Activated CD8-positive, alpha-beta memory T cell treated with anti-CD3 and anti-CD28 coated beads, Interleukin-2, amount 10 ng/mL, durations not matched to agents 7 days and 5 days (primary cell): ENCODE measurements at places on chromosomes 2 and 18. TPM values are rescaled to one million over a fixed set of nuclear protein-coding genes. Genes with fewer than 3 reads are reported as not detected.

- peaks cover 6% of the 10 kb centered on the region for H3K36me3 ChIP-seq
- no peaks in the 10 kb centered on the region for H3K4me1 ChIP-seq
- no peak for DNase-seq
- no peaks in the 10 kb centered on the region for H3K27me3 ChIP-seq
- no peak overlapping the region for H3K4me3 ChIP-seq
Observed at GRCh38 chr2:24837996-24838513, 44.8 kb downstream of the CENPO start.

DNA sequence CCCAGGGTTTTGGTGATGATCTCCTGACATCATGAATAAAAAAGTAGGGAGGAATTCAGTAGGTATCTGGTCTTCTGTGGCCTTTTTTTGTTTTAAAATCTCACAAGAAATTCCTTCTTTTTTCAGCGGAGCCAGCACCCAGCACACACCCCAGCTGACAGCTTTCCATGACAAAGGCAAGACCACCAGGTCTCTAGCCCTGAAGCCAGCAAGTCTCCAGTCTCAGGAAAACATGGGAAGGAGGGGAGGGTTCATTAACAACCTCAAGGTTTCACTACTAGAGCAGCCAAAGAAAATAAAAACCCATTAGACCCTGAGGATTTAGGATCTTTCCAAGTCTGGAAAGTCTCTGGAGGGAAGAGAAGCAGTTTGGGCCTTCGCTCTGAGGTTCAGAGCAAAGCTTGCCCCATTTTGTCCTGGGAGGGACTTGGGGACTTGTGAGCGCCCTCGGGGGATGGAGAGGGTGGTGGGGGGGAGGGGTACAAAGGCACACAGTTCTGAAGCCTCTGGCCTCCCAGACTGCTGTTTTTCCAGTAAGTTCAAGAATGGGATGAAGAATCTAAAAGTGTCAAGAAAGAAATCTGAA, 9.0 kb downstream of the FOXI3 start:
- no peaks in the 10 kb centered on the region for H3K36me3 ChIP-seq
- DNase-seq, result no peak
- no peaks in the 10 kb centered on the region for H3K4me1 ChIP-seq

- no peak overlapping the region for H3K27ac ChIP-seq
- peaks cover 8% of the 10 kb centered on the region for H3K4me1 ChIP-seq
- H3K27me3 ChIP-seq, result peaks cover 13% of the 10 kb centered on the region
- DNase-seq, result peak; percentile 58
- H3K36me3 ChIP-seq, result peaks cover 2% of the 10 kb centered on the region
Observed at GRCh38 chr2:215828528-215829184, 184.7 kb downstream of the MREG start.

DNA sequence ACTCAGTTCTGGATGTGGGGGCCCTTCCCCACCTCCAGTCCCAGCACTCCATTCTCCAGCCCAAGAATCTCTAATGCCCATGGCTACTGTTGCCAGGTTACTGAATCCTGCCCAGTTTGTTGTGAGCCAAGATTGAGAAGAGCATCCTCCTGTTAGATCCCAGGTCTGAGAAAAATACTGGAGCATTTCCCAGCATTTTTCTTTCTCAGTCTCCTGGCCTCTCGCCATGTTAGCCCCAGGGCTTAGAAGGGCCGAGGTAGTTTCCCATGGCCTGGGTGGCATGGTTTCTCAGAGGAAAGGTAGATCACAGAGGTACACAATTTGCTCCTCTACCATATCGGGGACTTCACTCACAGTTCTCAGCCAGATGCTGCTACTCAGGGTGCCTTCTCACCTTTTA, 135.7 kb downstream of the OTX1 start:
- H3K27me3 ChIP-seq, result no peaks in the 10 kb centered on the region
- no peak for DNase-seq
- H3K36me3 ChIP-seq, result no peaks in the 10 kb centered on the region
- no peak overlapping the region for H3K4me3 ChIP-seq
- no peak overlapping the region for H3K27ac ChIP-seq

DNA sequence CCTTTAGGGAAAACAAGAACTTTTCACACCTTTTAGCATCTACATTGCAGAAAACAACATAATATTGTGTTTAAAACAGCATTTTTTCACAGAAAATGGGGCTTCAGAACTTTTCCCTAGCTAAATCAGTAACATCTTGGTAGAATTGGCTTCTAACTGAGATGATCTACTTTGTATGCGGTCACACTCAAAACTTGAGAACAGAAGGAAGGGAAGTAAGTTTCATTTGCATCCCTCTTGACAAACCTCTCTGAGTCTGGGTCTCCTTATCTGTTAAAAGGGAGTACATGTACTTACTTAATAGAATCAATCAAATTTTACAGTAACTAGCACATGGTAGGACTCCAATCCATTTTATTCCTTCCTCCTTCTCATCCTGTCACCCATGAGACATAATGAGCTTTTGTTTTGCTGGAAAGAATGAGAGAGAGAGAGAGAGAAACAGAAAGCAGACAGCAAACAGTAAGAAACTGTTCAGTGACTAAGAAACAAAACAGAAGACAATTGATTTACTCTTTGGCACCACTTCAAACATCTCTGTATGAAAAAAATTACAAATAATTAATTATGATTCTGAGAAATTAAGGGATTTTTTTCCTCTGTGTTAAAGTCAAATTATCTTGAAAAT, 387.3 kb downstream of the SATB2 start:
- H3K4me3 ChIP-seq, result no peak overlapping the region
- H3K36me3 ChIP-seq, result no peaks in the 10 kb centered on the region
- no peaks in the 10 kb centered on the region for H3K4me1 ChIP-seq
- H3K27ac ChIP-seq, result no peak overlapping the region
- DNase-seq, result no peak
- H3K27me3 ChIP-seq, result no peaks in the 10 kb centered on the region

DNA sequence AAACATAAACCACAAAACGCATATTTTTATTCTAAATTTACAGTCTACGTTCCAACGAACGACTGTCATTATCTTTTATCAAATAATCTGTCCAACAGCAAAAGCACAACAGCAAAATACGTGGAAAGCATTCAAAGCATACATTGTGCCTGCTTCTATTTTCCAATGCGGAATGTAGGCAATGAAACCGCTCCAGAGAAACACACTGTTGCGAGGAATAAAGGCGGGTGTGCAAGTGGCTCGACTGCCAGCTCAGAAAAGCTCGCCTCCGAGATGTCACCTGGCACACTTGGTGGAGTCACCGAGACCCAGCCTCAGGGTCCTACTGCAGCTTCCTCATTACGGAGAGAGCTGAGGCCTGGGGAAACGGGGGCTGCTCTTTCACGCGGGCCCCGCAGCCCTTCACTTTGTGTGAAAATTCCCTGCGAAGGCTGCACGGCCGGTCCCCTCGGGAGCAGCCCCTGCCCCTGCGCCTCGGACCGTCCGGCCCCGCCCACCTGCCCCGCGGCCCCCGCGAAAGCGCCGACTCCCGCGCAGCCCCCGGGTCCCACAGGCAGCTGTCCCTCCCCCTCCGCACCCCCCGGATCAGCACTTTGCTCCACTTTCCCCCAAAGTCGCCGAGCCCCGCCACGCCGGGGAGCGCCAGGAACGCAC, 752 bp downstream of the MGAT4A start:
- H3K27me3 ChIP-seq, result no peaks in the 10 kb centered on the region
- H3K4me1 ChIP-seq, result peaks cover 65% of the 10 kb centered on the region
- H3K4me3 ChIP-seq, result peak overlapping the region; percentile 90
- peaks cover 21% of the 10 kb centered on the region for H3K36me3 ChIP-seq
- H3K27ac ChIP-seq, result peak overlapping the region; percentile 86

GRCh38 chr2:8558096-8558495, 123.8 kb upstream of the ID2 start:
- DNase-seq, result no peak
- no peak overlapping the region for H3K27ac ChIP-seq
- H3K27me3 ChIP-seq, result no peaks in the 10 kb centered on the region
- H3K4me1 ChIP-seq, result peaks cover 6% of the 10 kb centered on the region

Gene TTN
- 11.5 TPM for total RNA-seq

- no peaks in the 10 kb centered on the region for H3K36me3 ChIP-seq
- H3K27ac ChIP-seq, result no peak overlapping the region
- no peaks in the 10 kb centered on the region for H3K27me3 ChIP-seq
Observed at GRCh38 chr2:222208010-222208690, 90.6 kb downstream of the PAX3 start.

Gene KLHL14
- not detected for total RNA-seq

DNA sequence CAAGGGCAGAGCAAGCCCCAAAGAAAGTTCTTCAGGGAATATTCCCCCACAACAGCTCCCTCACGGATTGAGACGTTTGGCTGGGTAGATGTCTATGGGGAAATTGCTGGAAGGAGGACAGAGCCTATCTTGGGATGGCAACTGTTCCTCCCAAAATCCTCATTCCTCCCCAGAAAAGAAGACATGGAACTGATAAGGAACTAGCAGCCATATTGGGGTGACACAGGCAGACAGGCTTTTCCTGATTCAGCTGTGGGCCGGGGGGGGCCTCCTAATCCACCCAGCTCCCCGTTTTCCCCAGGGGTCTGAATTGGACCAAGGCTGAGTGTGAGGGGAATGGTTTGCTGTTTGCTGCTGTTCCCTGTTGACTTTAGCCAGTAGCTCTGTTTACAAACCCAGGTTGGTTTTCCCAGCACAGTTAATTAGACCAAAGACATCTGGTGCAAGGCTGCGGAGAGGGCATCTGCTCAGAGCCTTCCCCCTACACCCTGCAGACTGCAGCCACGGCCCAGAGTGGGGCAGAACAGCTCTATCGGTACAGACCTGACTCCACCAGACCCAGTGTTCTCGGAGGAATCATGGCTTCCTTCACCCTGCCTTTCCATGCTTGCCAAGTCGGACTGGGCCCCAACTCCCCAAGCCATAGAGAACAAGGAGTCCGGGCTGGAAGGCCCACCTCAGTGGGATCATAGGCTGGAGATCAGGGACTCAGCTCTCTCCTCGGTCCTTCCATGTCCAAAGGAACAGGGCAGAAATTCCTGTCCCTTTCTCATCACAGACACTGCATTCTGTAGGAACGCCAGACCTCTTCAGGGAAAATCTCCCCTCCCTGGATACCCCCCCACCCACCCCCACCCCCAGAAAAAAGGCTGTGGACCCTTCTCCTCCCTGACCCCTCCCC, 1.7 kb upstream of the PKDCC start:
- H3K4me1 ChIP-seq, result peaks cover 2% of the 10 kb centered on the region
- H3K4me3 ChIP-seq, result no peak overlapping the region
- DNase-seq, result no peak
- H3K27ac ChIP-seq, result no peak overlapping the region
- no peaks in the 10 kb centered on the region for H3K36me3 ChIP-seq
- H3K27me3 ChIP-seq, result peaks cover 64% of the 10 kb centered on the region

DNA sequence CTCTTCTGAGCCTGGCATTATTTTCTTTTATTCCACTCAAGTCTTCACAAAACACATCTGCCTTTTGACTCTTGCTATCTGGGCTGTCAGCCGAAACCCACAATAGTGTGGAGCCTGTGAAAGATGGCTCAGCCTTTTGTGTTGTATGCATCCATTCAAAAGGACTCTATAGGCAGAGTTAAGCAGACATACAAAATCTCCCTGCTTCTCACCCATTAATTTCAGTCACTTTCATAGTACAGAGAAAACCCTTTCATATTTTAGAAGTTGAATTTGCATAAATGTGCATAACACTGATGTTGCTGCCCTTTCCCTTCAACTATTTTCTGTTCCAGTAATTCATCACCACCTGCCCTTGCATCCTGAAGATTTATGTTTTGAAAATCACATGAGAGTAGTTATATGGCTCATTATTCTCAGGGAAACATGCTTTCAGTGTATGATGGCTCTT, 154.6 kb downstream of the EVA1A start:
- no peak for DNase-seq
- H3K4me3 ChIP-seq, result no peak overlapping the region
- no peaks in the 10 kb centered on the region for H3K36me3 ChIP-seq
- peaks cover 31% of the 10 kb centered on the region for H3K27me3 ChIP-seq
- H3K27ac ChIP-seq, result no peak overlapping the region

Gene TUBA3D
- not detected for total RNA-seq

GRCh38 chr2:233338046-233338445, 16.2 kb upstream of the DGKD start:
- H3K27ac ChIP-seq, result no peak overlapping the region
- peaks cover 20% of the 10 kb centered on the region for H3K4me1 ChIP-seq
- no peaks in the 10 kb centered on the region for H3K36me3 ChIP-seq
- DNase-seq, result no peak

DNA sequence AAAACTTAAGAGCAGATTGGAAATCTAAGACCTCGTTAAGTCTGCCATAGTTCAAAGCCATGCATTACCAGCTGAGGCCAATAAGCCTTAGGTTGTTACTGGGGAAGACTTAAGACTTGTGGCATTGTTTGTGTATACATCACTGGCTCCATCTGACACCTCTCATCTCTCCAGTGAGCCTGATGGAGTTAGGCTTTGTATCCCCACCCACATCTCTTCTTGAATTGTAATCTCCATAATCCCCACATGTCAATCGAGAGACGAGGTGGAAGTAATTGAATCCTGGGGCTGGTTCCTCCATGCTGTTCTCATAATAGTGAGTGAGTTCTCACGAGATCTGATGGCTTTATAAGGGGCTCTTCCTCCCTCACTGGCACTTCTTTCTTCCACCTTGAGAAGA, 404.6 kb downstream of the ARHGAP15 start:
- H3K27me3 ChIP-seq, result no peaks in the 10 kb centered on the region
- DNase-seq, result no peak
- H3K27ac ChIP-seq, result no peak overlapping the region
- no peak overlapping the region for H3K4me3 ChIP-seq
- H3K36me3 ChIP-seq, result peaks cover 61% of the 10 kb centered on the region
- peaks cover 7% of the 10 kb centered on the region for H3K4me1 ChIP-seq
